ENCODE measurements at places on chromosomes 7 and 10.

GRCh38 chr10:13758312-13758711 lies 171.5 kb downstream of the PRPF18 start:
- no peak for DNase-seq

DNA sequence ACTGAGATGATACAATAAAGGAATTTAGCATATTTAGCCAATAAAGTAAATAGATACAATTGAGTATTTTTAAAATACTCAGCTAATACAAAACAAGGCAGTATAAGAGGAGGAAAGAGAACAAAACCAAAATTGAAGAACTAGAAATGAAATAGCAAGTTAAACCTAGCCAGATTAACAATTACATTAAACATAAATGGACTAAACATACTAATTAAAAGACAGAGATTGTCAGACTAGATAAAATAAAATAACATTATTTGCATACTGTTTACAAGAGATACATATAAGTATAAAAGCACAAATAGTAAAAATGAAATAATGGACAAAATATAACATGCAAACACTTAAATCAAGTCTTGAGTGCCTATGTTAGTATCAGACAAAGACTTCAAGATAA lies 517.7 kb upstream of the PHF14 start:
- no peak for DNase-seq

- no peak for DNase-seq
Observed at GRCh38 chr7:155878674-155879073, 66.4 kb upstream of the SHH start.

DNA sequence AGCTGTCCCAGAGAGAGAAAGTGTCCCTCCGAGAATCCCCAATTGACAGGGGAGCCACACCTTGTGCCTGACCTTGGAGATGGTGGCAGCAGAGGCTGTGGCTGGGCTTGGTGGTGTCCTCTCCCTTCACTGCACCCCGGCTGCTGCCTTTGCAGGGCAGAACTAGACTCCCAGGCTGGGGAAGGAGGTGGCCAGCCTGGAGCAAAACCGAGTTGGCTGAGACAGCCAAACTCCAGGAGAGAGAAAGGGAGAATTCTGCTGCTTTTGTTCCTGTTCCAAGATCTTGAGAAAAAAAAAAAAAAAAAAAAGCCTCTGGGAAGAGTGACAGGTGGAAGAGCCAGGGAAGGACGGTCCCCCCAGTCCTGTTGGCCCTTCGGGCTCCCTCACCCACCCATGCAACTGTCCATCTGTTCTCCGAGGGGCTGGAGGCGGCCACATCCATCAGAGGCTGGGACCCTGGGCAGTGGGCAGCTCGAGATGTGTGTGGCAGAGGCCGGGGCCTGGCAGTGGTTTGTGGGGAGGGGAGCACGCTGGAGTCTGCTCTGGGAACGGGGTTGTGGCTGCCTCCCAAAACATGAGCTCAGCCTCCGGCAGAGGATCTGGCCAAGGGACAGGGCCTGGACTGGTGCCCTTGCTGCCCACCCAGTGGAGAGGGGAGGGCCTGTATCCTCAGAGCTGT lies 35.5 kb downstream of the CLIP2 start:
- DNase-seq, result no peak

- no peak for DNase-seq
Observed at GRCh38 chr7:86904949-86905834, 154.3 kb downstream of the ELAPOR2 start.

DNA sequence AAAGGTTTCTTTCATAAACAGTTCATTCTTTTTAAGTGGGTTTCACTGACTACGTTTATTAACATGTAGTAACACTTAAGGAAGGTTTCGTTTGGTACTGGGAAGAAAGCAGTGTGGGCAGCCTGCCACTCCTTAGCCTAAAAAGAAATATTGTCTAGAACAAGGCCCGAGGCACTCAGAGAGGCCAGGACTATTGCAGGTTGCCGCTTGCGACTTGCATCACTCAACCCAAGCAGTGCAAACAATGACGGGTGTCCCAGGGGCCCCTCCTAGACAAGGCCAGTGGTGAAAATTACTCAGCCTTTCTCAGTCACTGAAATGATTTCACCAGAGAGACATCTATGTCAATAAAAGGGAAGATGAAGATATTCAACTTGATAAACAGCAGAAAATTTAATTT lies 243.9 kb downstream of the SNX13 start:
- DNase-seq, result no peak

DNA sequence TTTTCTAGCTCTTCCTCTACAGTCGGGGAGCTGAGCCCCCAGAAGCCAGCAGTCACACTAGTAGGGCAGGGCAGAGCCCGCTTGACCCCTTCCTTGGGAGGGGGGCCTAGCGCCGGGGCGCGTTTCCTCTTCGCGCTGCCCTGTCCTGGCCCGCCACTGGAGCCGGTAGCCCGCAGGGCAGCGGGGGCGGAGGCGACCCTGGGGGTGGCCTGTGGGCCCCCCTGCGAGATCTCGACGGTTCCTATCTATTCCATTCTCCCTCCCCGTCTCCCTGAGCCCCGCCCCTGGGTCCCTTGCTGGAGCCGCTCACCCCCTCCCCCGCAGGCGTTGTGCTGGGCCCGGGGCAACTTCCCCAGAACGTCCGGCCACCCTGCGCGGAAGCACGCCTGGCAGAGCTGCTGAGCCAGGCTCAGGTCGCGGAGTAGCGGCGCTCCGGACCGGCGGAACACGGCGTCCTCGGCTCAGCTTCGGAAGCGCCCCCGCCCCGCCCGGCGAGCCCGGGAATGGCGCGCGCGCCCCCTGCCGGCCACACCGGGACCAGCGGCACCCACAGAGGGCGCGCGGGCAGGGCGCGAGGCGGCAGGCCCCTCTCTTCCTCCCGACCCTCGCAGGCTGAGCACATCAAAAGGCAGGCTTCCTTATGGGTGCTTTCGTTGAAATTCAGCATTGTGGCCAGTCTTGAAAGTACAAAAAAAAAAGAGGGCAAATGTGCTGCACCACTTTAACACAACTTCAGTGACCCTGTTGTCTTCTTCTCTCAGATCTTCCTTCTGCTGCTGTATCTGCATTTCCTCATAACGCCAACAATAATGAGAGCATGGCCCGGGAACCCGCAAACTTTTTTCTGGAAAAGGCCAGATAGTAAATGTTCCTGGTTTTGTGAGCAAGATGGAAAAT lies 327.6 kb downstream of the TNS3 start:
- no peak for DNase-seq

DNA sequence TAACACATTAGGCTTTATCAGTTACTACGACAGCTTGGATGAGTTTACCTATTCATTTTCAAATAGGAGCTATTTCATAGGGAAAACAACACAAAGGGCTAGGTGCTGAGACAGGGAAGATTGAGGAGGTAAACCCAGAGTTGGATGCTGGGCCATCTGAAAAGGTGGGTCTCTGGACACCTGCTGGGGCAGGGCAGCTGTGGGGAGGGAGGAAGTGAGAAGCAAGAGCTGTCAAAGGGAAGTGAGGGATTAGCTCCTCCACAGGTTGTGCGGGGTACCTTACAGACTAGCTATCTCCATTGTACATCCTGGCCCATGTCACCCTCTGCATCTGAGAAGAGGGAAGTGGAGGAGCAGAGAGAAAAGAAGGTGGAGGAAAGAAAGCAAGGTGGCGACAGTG lies 48.9 kb downstream of the BLNK start:
- DNase-seq, result no peak

GRCh38 chr10:132332433-132332754 lies 401 bp downstream of the LRRC27 start:
- no peak for DNase-seq

GRCh38 chr7:81503336-81503735 lies 266.5 kb downstream of the HGF start:
- no peak for DNase-seq

DNA sequence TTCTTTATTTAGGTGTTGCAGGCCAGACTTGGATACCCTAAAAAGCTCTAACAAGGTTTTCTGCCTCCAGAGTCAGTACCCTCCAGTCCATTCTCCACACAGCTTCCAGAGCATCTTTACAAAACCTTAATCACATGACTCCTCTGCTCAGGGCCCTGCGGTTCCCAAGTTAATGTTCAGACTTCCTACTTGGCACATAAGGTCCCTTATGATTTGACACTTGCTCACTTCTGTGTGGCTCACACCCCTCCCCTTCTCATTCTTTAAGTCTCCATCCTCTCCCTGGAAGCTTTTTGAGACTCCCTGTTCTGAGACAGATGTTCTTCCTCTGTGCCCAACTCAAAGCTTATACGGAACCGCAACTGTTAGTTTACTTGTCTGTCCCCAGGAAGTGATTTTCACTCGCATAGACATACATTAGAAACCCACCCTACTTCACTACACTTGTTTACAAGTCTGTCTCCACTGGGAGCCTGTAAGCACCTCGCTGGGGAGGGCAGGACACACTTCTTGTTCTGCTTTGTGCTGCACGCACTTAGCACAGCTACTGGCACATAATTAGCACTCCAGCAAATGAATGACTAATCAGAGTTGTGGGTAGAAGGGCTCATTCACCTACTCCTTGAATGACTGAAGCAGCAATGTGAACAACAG lies 154.3 kb upstream of the LAMB4 start:
- DNase-seq, result no peak

GRCh38 chr7:1882451-1882850 lies 212.4 kb downstream of the ELFN1 start:
- no peak for DNase-seq

GRCh38 chr7:121305109-121305508 lies 23.7 kb upstream of the WNT16 start:
- DNase-seq, result no peak

GRCh38 chr7:21966271-21966670 lies 20.6 kb upstream of the CDCA7L start:
- no peak for DNase-seq

GRCh38 chr7:142608630-142609428 lies 140.4 kb upstream of the PRSS1 start:
- DNase-seq, result no peak

DNA sequence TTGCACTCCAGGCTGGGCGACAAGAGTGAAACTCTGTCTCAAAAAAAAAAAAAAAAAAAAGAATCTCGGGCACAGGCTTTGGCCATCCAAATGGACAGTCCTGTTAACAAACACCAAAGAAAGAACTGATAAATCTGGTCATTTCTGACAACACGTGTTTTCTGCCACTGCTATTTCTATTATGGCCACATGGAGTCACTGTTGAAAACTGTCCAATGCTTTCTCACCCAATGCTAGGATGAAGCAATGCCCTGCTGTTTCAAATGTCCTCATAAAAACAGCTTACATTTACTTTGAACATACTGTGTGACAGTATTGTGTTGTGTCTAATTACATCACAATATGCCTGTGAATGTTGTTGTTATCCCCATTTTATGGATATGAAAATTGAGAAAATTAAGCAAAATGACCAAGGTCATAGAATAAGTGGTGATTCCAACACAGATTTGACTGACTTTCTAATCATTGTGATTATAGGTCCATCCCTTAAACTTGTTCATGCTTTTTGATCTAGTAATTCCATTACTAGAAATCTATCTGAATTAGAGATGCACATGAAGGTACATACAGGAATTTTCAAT lies 19.9 kb upstream of the MAP3K8 start:
- no peak for DNase-seq

- no peak for DNase-seq
Observed at GRCh38 chr7:116030651-116031276, at the start of gene TFEC. Gene TFEC (minus strand): TSS chr7:116030763. CDS start chr7:115984441, 46,322 bp downstream.

GRCh38 chr7:163298-163695 lies 29.1 kb upstream of the FAM20C start:
- no peak for DNase-seq

GRCh38 chr7:37912756-37913155 lies 3.9 kb downstream of the SFRP4 start:
- no peak for DNase-seq

GRCh38 chr10:16491933-16492332 lies 29.7 kb downstream of the C1QL3 start:
- no peak for DNase-seq

DNA sequence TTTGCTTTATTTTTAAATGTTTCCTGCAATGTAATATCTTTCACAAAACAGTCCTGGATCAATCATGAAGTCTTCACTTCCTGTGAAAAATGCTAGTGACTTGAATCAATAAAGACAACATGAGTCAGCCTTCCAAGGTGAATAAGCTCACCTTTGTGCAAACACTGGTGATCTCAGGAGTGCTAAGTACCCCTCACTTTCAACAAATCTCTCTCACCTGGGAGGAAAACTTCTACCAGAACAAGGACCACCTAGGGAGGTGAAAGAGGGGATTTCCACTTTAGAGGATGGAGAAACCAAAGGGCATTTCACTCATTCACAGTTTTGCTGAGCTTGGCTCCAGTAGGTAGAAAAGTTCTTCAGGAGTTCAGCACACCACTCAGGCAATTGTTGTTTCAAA lies 64.8 kb downstream of the CALD1 start:
- DNase-seq, result no peak

All from stimulated activated CD4-positive, alpha-beta T cell treated with anti-CD3 and anti-CD28 coated beads, Interleukin-1b, Interleukin-23, amount 100 ng/mL, for 1 hour (primary cell).